ENCODE measurements at places on chromosomes 3 and 15.

DNA sequence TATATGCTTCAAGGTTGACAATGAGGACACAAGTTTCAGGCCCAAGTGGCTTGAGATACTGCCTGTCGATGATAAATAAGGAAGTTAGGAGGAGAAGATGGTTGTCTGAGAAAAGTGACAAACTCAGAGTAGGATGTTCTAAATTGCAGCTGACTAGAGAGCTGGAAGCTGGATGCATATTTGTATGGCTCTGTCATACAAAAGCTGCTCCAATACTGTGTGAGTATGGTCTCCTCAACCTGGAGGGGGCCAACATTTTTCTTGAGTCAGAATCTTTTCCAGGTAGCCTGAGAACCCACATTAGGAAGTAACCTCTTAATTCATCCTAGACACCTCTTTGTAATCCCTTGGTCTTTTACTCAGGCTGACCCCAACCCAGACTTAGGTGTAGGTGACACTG, 28.4 kb upstream of the TPRG1 start:
- DNase-seq, result no peak

DNA sequence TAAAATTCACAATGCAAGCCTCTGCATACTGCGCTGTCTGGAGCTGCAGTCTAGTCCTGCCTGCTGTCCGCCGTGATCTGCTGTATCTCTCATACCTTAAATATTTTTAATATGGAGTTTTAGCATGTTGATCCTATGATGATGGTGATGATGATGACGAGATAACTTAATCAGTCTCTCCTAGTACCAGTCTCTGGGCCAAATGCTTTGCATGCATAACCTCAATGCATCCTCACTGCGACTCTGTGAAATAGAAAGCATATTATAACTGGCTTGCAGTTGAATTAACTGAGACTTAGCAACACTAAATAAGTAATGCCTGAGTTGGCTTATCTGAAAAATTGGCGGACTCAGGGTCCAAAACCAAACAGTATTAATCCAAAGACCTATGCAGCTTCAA, 38.4 kb upstream of the BCHE start:
- DNase-seq, result no peak

DNA sequence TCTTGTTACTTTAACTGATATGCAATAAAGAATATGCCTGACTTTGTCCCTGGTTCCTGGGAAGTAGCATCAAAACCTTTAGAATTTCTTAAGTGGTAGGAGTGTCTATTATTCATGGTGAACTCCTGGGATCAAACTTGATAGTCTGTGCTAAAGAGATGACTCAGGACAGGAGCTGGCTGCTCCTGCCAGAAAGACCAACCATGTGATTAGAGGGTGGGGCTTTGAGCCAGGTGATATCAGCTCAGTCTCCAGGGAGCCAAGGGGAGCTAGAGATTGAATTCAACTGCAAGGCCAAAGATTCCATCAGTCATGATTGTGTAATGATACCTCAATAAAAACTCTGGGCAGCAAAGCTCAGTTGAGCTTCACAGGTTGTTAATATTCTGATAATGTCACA, 20.6 kb upstream of the TMC3 start:
- no peak for DNase-seq

DNA sequence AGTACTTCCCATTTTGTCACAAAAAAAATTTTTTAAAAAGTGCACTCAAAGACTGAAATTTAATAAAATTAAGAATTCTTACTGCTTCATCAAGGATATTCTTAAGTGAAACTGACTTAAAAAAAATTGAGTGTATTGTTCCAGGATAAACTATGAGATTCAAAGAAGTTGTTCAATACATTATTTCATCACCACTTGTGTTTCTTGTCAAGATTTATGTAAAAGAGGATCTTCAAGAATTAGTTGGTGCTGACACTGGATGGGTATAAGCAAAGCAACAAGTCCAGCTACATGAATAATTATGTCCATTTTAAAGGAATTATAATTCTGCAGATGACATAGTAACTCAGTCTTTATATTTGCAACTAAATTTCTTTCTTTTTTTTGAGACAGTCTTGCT, 4.3 kb upstream of the AP4E1 start:
- no peak for DNase-seq

GRCh38 chr15:39345176-39345575, 235.7 kb upstream of the THBS1 start:
- no peak for DNase-seq

DNA sequence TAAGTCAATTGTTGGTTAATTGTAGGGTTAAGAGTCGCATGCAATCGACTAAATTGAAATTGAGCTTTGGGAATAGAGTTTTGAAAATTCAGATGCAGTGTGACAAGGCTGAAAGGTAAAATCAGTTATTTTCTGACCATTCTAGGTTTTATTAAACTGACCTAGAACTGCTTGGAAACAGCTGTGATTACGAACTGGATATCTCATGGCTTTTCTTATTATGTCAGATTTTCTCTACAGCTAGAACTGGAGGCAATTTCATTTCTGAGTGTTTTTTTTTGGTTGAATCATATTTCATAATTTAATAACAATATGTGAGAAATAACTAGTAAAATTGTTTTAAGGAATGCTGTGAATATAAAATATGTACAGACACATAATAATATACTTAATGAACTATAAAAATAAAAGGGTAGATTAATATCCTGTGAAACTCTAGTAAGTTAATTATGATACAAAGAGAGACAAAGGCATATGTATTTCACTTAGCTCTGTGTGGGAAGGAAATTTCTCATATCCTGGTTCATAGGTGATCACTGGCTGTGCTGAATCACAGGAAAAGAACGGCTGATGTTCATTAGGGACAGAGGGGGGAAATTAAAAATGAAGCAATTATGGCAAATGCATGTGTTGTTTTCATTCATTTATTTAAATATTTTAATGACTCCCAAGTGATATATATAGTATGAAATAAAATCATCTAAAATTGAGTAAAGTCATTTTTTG, 403.2 kb downstream of the ZIC1 start:
- DNase-seq, result no peak

DNA sequence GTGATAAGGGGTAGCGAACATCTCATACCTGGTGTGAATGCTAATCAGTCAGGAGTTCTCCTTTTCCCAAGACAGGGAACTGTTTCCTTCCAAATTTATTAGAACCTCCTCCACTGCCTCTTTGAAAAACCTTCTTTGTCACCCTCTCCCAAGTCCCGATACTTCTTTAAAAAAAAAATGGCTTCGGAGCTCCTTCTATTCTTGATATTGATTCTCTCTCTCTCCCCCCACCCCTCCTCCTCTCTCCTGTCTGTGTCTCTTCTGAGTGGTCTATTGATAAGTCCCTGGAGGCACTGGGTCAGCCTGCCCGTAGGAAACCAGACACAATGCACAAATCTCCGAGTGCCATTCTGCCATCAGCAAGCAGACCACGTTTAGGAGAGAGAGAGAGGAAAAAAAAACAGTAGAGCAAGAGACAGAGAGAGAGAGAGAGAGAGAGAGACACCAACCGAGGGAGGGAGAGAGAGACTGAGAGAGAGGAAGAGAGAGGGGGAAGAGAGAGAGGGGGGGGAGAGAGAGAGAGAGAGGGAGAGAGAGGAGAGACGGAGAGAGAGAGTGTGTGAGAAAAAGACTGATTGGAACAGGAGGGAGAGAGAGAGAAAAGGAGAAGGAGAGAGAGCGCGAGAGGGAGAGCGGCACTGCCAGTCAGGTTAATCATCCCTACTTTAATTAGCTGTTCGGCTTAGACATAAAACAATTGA, 160.9 kb downstream of the TIGIT start:
- DNase-seq, result no peak

- DNase-seq, result no peak
Measured at GRCh38 chr3:46619845-46620778, 7.8 kb downstream of the FAM240A start.

- no peak for DNase-seq
Measured at GRCh38 chr3:192188218-192188835, 539.0 kb downstream of the FGF12 start.

DNA sequence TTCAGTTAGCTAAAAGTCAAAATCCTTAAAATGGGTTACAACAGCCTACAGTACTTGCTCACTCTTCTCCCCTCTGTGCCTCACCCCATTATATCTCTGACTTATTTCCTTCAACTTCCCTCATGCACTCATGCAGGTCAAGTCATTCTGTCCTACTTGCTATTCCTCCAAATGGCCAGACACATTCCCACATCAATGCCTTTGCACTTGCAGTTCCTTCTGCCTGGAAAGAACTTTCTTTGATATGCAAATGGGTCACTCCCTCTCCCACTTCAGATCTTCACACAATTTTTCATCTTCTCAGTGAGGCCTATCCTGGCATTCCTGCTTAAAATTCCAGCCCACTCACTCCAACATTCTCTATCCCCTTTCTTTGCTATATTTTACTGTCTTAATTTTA, 547.2 kb upstream of the TGFBR2 start:
- no peak for DNase-seq

GRCh38 chr3:59508273-59508672, 458.4 kb upstream of the CFAP20DC start:
- no peak for DNase-seq

DNA sequence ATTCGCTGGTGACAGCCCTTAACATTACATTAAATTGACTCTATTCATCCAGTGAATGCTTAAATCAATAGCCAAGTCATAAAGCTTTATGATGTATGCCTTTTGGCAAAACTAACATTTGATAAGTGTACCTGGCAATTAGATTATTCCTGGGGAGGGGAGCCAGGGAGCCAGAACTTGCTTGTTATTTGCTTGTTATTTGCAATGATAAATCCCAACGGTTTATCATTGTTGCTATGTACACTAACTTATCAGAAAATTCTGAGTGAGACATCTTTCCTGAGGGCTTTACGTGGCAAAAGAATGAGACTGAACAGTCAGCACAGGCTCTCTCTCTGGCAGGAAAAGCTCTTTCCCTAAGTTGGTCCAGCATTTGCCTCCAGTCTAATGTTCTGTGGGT, 35.8 kb upstream of the FBN1 start:
- no peak for DNase-seq

DNA sequence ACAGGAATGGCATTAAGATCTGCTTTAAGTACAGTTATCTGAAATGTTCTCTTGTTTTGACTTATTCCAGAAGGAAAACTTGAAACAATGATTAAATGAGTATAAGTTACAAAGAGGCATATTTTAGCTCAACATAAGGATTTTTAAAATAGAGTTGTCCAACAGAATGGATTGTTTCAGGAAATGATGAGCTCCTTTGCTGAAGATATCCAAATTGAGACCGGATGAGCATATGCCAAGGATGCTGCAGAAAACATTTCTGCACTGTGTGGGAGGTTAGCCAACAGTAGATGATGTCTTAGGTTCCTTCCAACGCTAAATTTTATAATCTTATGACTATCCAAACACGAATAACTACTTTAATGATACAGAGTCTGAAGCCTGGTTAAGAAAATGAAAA, 226.5 kb upstream of the NANOGP8 start:
- no peak for DNase-seq

DNA sequence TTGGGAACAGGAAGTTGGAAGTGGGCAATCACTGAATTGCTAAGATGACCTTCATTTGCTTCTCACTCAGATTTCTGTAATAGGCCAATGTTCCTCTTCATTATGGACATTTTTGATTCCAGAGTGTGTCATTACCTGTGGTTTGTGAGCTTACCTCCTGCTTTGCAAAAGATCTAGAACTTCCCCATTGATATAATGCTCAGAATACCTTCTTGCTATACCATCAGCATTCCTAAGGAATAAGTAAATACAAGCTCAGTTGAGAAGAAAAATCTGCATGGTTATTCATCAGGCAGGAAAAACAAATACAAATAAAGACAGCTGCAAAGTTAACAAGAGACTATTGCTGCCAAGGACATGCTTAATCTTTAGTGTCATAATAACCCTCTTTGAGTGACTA, 5.6 kb upstream of the RPL14 start:
- DNase-seq, result no peak

GRCh38 chr3:122612696-122613095, 35.2 kb downstream of the PARP15 start:
- no peak for DNase-seq

DNA sequence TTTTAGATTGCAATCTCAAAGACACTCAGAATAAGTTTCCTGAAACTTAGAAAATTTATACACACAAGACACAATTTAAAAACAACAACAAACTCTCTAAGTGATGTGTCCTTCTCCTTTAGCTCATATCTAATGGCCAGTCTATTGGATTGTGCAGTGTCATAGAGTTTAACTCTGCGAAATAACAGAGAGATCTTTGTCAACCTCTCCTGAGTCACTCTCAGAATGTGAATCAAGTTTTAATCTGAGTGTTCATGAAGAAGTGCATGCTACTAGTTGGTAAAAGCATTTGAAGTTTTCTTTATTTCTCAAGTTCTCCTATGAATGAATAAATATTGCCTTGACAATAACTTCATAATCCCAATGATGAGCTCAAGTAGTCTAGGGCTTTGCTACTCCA, 284.5 kb upstream of the DNAJC19 start:
- no peak for DNase-seq

GRCh38 chr3:177538048-177538749, 340.9 kb upstream of the TBL1XR1 start:
- no peak for DNase-seq

GRCh38 chr3:111592936-111593335, 2.2 kb downstream of the ZBED2 start:
- no peak for DNase-seq

- no peak for DNase-seq
Measured at GRCh38 chr3:54861248-54862067, 66.4 kb downstream of the LRTM1 start.

- DNase-seq, result no peak
Measured at GRCh38 chr3:128607710-128608048, 42.9 kb downstream of the RPN1 start.

GRCh38 chr15:86505951-86506350, 426.3 kb downstream of the AGBL1 start:
- DNase-seq, result no peak

DNA sequence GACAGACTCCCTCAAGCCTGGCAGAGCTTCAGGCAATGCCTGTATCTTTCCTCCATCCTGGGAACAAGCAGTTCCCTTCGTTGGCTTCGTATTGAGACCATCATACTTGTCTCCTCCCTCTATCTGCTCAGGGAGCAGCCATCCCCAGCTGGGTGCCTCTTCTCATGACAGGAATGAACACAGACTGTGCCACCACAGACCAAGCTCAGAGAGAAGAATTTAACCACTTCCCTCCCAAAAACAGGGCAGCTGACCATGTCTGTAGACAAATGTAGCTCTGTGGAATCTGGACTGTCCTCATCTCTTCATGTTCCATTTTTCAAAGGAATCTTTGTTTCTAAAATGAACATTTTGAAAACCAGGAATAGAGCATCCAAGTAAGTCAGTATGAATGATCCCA, 245.4 kb downstream of the ERC2 start:
- DNase-seq, result no peak

DNA sequence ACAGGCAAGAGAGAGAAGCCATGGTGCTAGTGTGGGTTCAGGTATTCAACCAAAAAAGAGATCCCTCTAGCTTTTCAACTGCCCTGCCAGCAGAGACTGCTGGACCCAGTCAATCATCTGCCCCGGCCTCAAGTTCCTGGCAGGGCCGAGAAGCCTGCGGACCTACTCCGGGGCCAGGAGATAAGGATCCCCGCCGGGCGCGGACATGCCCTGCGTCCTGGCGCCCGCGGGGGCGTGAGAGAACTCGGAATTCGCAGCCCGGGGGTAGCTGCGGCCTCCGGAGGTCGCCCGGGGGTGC, 821 bp upstream of the MAGI1 start:
- no peak for DNase-seq
